ENCODE measurements at places on chromosomes 2 and 18. TPM values are rescaled to one million over a fixed set of nuclear protein-coding genes. Genes with fewer than 3 reads are reported as not detected.

Gene REG3A
- not detected for polyA plus RNA-seq

Gene SKOR2
- polyA plus RNA-seq, result 10.3 TPM

Gene FSIP2
- polyA plus RNA-seq, result 0.18 TPM

Gene CABYR
- 7.1 TPM for polyA plus RNA-seq

Gene AQP12B
- polyA plus RNA-seq, result not detected
